ENCODE measurements at places on chromosomes 1 and 21.
A peak's percentile ranks its signal among the peaks of the same experiment; 100 is the strongest.

DNA sequence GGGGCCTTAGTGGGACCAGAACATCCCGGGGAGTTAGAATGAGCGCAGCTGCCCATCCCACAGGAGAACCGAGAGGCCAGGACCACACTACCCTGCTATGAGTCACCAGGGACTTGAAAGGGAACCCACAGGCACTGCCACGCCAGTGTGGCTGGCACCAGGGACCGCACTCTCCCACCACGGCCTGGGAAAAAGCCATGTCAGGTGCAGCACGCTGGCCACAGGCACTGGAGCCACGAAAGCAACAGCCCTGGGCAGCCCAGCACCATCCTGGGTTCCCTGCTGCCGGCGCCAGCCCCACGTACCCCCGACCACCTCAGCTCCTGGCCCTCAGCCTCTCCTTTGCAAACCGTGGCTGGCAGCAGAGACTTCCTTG lies 14.1 kb upstream of the TMEM240 start:
- no peak for DNase-seq

GRCh38 chr1:150963321-150964163 lies 11.1 kb downstream of the CERS2 start:
- no peak for DNase-seq

DNA sequence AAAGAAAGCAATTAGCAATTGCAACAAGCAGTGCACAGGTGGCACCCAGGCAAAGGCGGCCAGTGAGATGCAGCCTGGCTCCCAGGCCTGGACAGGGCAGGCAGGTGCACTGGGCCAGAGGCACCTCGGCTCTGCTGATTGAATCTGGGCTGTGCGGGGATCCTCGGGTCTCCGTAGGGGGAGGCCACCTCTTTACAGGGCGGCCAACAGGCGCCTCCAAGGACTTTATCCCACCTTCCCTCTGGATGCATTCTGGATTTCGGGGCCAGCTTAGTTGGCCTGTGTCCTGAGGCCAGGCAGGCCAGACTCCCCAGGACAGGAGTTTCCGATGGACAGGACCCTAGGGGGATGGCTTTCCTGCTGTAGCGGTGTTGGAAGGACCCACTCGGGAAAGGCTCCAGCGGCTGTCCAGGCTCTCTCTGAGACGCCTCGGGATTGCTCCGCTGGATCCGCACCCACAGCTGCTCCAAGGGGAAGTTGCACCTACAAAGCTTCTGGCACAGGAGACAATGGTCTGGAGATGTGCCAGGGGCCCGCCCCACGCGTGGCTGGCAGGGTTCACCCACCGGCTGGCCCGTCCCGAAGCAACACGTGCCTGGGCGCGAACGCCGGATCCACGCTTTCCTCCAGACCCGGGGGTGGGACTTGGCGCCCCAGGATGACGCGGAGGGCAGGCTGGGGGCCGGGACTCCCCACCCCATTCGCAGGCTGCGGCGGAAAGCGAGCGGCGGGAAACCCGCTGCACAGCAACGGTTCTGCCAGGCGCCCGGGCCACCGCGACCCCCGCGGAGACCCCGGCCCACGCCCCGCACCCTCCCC lies 810 bp downstream of the SLC19A1 start:
- DNase-seq, result peak; percentile 79

- DNase-seq, result no peak
Measured at GRCh38 chr1:54950006-54950368, 30.4 kb upstream of the TMEM61 start.

GRCh38 chr1:156741481-156741983 lies 644 bp upstream of the MRPL24 start:
- no peak for DNase-seq

DNA sequence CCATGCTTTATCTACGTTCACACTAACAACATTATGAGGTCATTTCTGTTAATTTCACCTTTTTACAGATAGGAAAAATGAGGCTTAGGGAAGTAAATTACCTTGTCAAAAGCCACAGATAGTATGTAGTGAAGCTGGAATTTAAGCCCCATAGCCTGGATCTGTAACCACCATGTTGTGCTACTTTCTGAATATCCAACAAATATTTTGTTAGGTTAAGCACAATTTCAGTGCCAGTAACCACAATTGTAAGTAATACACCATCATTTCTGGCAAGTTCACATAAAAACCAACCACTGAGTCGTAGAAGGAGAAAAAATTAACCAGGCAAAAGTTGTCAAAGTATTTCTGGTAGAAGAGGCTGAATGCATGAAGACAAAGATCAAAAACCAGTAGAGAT lies 593.1 kb upstream of the CAMK1G start:
- DNase-seq, result no peak

GRCh38 chr1:91502672-91503184 lies 2.1 kb downstream of the CDC7 start:
- DNase-seq, result no peak

DNA sequence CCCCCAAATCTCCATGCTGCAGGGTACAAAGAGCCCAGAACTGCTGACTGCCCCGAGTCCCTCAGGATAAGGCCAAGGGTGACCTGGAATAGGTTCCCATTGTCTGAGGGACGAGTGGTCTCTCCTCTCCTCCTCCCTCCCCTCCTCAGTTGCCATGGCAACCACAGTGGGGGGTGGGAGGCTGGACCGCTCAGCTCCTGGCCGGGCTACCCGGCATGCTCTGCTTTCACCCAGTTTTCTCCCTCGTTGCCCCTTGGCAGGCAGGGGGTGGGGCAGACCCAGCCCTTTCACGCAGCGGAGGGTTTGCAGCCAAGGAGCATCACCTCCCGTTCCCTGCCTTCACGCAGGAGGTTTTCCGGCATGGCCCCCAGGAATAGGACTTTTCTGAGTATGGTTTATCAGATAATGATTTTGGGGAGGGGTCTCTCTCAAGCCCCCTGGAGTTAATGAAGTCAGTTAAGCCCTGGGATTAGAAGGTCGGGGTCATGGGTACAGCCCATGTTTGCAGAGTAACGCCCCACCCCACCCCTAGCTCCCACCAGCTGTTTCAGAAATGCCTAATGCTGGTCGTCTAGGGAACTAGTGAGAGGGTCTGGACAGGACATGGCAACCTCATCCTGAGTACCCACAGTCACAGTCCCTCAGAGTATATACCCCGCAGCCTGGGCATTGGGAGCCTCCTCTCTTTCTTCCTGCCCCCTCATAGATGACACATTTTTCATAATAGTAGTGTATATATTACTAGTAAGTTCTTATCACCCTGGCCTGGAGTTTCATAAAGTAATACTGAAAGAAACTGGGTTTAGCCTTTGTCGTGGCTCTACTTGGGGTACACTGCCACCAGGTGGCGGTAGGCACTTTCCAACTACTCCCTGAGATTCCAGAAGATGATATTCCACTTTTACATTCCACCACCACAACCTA lies 20.7 kb downstream of the C1QB start:
- no peak for DNase-seq

GRCh38 chr1:114499478-114499877 lies 11.5 kb downstream of the TRIM33 start:
- DNase-seq, result no peak

DNA sequence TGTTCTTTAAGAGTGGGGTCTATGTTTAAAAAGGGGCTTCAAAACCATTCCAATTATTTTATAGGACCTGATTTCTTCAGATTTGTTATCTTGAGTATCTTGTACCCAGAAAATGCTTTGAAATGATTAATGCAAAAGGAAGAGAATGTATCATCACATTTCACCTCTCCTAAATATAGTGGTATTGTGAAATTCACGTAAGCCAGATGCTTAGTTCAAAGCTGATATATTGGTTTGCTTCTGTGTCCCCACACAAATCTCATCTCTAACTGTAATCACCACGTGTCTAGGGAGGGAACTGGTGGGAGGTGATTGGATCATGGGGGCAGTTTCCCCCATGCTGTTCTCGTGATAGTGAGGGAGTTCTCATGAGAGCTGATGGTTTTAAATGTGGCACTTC lies 8.5 kb downstream of the SOAT1 start:
- no peak for DNase-seq

- peak; percentile 81 for DNase-seq
Measured at GRCh38 chr1:107057197-107058133, 991 bp downstream of the PRMT6 start.

DNA sequence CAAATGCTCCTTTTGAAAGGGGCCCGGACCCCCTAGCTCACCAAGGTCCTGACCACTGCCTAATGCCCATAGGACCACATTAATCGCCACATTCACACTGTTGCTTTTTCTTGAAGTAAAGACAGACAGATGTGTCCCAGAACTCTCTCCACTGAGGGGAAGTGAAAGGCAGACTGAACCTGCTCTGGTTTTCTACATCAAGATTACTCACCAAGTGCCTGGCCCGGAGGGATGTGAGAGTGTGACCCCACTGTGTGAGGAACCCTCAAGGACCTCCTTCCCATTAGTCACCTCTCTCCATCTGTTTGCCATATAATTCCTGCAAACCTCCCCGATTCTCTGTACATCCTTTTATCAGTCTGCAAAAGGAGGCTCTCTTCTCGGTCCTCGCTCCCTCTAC lies 381.5 kb downstream of the OMA1 start:
- DNase-seq, result peak; percentile 17

- DNase-seq, result no peak
Measured at GRCh38 chr1:29824025-29824424, 587.7 kb downstream of the PTPRU start.

DNA sequence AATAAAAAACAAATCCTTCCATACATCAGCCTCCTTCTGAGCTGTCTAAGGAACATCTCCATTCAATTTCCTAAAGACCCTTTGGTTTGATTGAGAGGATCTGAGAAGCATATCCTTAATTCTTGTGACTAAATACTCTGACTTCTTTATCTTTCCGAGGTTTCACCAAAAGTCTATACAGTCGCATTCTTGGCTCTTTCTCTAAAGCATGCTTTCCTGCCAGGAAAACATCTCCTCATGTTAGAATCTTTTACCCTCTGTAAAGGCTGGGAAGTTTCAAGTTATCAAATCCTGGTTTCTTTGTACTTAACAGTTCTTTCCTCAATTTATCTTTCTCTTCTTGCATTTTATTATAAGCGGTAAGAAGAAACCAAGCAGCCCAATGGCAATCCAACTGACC lies 630.4 kb downstream of the PTPRC start:
- no peak for DNase-seq

- DNase-seq, result no peak
Measured at GRCh38 chr21:38804030-38804788, 1.5 kb upstream of the ETS2 start.

DNA sequence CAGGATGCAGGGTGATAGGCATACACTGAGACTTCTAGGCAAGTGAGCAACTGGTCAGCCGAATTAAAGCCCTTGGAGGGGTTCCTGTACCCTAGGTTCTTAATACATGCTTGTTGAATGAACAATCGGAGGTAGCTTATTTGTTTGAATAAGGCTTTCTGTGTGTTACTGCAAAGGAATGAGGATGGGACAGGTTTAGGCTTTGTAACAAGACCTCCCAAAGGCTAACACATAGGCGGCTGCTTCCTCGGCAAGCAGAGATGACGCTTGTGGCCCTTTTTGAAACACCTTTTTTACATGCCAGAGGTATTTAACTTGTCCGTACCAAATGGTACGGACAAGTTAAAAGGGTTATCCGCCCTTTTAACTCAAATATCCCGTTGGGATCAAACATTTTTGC lies 511.6 kb downstream of the KIF26B start:
- DNase-seq, result no peak

DNA sequence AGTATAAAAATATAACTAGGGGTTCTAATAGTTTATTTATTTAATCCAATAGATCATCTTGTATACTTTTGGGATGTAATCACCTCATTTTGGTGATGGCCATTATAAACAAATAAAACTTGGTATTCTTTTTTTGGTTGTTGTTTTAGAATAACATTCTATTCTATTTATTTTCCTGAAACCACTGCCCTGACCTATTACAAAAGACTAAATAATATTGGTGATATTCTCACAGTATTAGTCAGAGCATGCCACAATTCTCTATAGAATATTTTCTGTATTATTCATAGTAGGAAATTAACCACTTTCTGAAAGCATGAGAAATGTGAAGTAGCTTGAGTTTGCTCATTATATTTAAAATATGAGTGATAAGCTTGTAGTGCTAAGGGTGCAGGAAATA lies 54.1 kb upstream of the LRRC7 start:
- DNase-seq, result no peak

GRCh38 chr1:160836561-160836960 lies 26.1 kb downstream of the CD244 start:
- DNase-seq, result no peak

DNA sequence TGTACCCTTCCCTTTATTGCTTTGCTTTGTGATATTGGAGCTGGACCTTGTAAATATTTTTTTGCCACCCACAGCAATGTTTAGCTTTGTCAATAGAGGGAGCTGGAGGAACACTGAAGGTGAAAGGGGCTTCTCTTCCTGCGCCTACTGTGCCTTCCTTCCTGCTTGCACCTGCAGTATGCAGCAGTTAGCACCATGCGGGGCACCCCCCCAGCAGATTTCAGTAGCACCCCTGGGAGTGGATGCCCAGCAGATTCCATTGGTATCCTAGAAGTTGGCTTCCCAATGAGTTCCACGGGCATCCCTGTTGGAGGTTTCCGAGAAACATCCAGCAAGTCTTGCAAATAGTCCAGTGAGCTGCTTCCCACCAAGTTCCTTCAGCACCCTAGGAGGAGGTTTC lies 25.6 kb downstream of the S100A10 start:
- DNase-seq, result no peak

DNA sequence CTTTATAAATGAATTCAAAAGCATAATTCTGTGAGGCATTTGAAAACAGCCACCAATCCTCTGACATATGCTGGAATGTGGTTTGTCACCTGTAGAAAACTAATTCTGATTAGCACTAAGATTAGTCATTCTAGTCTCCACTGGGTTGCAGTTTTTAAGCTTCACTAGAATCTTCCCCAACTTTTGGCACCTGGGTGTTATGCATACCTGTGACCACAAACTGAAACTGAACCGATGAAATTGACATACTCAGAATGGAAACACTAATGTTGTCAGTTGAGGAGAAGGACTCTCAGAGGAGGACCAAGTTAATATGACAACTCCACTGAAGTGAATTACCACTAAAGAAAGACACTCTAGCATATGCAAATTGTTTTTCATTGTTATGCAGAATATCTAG lies 285.8 kb upstream of the NEGR1 start:
- DNase-seq, result no peak

- no peak for DNase-seq
Measured at GRCh38 chr1:93435443-93435842, 12.5 kb upstream of the FNBP1L start.

- peak; percentile 35 for DNase-seq
Measured at GRCh38 chr1:14923727-14924452, 229.7 kb upstream of the TMEM51 start.

DNA sequence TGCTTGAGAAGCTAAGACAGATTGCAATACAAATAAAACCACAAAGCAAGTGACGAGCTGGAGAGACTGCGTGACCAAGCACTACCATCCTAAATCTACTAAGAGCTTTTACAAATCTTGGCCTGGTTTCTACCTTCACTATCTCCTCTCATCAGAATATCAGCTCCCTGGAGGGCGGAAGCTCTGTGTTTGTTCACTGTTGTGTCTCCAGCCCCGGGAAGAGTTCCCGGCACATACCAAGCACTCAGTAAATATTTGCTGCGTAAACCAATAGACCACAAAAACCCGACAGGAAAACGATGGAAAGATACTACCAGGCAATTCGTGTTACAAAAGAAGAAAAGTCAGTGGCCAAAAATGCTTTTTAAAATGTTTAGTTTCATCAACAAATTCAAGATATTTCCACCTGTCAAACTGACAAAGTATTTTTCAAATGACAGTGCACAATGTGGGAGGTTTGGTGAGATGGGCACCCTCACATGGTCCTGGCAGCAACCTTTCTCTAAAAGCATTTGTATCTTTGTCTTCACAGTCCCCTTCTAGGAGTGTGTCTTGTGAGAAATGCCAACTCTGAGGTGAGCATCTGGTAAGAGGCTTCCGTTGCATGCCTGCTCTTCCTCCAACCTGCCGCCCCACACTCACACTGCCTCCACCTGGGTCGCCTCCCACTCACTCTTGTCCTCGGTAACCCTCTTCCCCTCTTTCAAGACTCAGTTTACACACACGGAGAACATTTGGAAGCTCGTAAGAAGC lies 34.7 kb downstream of the SLC1A7 start:
- no peak for DNase-seq
